ENCODE measurements at places on chromosomes 5 and 9.

- peak; percentile 84 for DNase-seq
These were observed 88.6 kb downstream of the SMIM23 start for GRCh38 chr5:171874234-171874633.

DNA sequence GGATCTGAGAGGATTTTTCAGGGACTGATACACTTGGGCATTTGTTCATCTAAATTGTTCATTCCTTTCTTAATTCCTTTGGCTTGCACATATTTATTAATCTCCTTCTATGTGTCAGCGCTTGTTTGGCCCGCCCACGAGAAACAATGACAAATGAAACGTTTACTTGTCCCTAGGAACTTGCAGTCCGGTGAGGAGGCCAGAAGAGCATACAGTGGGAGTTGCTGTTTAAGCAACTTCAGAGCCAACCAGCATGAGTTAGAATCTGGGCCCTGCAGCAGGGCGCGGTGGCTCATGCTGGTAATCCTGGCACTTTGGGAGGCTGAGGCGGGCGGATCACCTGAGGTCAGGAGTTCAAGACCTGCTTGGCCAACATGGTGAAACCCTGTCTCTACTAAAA, 18.8 kb downstream of the FBXL7 start:
- no peak for DNase-seq

DNA sequence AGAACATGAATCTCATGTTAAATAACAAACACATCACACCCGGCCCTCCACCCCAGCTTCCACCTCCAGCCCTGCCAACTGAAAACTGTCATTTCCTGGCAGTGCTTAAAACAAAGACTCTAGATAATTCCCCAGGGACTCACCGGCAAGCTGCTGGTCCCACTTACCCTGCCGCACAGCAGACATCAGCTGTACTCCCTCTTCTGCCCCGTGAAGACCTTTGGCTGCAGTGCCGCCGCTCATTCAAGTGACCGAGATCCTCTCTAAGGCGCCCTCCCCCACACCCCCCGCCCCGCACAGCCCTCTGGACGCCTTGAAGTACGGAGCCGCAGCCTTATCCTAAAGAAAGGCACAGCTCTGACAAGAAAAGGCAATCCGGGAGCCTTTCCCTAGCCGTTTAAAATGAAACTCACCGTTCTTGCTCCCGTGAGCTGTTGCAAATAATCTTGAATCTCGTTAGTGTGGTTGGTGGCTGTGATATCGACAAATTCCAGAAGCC, 434 bp downstream of the GLRX start:
- DNase-seq, result peak; percentile 58

DNA sequence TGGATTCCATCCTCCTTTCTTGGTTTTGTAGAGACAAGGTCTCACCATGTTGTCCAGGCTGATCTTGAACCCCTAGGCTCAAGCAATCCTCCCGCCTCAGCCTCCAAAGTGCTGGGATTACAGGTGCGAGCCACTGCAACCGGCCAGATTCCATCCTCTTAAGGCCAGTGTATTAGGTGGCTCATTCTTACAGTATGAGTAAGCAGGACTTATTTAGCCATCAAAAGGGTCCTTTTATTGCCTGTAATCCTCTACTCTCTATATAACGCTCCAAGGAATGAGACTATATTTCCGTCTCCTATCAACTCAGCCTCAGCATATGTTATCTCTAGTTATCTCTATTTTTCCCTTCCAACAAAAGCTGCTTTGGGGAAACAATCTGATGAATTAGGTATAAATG, 3.0 kb upstream of the ERBIN start:
- no peak for DNase-seq

GRCh38 chr5:74954919-74955318, 88.7 kb upstream of the FAM169A start:
- DNase-seq, result peak; percentile 45

DNA sequence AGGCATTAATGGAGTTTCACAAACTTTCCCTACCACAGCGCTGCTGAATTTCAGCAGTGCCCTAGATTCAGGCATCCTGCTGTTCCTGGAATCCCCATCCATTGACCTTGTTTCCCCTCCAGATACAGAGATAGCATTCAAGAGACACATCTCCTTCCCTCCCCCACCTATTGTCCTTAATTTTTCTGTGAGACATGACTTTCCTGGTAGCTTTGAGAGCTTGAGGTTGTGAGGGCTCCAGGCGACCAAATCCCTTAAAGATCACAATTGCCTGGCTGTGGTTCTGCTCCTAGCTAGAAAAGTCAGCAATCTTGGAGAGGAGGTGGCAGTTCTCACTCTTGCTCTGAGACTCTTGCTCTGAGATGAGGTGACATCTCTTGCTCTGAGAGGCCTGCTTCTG, 48.0 kb downstream of the PRR16 start:
- DNase-seq, result no peak

GRCh38 chr5:118722122-118723020, 266.0 kb downstream of the DTWD2 start:
- no peak for DNase-seq

GRCh38 chr9:104944356-104944755, 16.4 kb upstream of the ABCA1 start:
- peak; percentile 78 for DNase-seq

DNA sequence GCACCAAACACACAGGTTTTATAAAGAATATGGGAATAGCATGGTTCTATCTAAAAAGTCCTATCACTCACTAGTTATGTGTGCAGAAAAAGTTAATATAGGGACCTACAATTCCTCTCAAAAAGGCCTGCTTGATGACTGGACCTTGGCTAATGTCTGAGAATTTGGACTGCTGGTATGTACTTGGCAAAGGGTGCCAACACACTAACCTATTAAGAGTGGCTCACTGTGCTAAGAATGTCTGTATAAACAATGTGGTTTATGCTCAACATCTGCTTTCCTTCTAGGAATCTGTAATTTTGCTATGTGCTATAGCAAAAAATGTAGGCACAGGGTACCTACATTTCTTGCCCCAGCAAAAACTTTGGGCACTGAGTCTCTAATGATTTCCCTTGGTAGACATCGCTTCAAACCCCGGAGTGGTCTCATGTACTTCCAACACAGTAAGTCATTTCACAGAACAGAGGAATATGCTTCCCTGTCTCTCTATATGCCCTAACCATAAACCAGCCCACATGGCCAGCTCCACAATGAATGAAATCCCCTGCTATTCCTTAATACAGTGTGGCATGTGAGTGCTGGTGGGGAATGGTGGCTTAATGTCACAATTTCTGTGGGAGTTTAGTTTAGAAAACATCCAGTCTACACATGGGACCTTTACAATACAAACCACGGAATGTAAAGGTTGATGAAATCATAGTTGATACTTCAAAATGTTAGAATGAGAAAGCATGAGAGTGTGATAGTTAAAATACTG, 101.7 kb downstream of the UBAP2 start:
- peak; percentile 93 for DNase-seq

DNA sequence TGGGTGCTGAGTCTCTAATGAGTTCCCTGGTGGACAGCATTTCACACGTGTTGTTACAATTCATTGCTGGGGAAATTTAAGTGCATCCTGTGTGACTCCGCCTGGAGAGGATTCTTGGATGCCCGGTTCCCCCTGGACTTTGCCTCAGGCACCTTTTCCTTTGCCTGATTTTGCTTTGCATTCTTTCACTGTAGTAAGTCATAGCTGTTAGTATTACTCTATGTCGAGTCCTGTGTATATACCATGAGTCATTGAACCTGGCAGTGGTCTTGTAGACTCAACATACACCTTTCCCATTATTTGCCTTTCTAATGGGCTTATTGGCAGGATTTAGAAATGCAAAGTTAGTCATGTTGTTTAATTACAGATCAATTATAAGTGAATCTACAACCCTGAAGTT, 81.9 kb upstream of the DHFR start:
- DNase-seq, result peak; percentile 11

GRCh38 chr9:112194969-112195431, 19.9 kb upstream of the SUSD1 start:
- DNase-seq, result peak; percentile 39

DNA sequence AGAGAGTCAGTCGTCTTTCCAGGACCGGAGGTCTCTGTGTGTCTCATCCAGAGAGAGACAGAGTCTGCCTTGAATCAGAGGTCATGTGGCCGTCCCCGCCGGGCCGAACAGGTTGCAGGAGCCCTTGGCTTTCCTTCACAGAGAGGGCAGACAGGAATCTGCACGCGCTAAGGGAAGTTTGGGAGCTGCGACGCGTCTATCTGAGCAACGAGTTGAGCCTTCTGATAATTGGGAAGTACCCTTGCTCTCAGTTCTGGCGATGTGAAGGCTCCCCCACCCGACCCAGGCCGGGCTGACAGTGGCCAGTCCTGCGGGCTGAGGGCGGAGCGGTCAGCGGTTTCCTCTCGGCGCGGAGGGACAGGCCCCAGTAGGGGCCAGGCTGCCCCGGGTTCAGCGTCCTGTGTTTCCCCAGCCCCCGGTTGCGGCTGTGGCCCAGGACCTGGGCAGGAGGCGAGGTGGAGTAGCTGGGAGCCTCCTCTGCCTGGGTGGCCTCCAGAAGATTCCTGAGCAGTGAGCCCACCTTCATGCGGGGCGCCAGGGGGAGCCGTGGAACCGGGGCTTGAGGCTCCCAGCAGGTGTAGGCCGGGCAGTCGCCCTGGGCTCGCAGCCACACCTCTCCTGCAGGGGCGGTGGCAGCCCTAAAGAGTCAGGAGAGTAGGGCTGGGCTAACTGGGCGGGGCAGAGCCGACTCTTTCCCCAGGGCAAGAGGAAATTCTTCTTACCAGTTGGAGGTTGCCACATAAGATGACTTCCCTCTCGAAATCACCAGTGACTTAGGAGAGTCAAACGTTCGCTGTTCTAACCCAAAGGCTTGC, 13.9 kb downstream of the NR2F1 start:
- no peak for DNase-seq

All from fibroblast of villous mesenchyme (primary cell).